Anterior cingulate cortex (tissue), 58 donors: ENCODE measurements at places on chromosomes 11 and 22.

GRCh38 chr22:19218541-19219233 is 40.2 kb upstream of the SLC25A1 start:
- DNase-seq: no peak

- no peak for DNase-seq
Observed at GRCh38 chr11:43393765-43394355, 35.1 kb downstream of the TTC17 start.

GRCh38 chr11:73359930-73360742 is 16.1 kb upstream of the RELT start:
- no peak for DNase-seq

GRCh38 chr11:115612046-115612730 is 108.0 kb upstream of the CADM1 start:
- DNase-seq: no peak

DNA sequence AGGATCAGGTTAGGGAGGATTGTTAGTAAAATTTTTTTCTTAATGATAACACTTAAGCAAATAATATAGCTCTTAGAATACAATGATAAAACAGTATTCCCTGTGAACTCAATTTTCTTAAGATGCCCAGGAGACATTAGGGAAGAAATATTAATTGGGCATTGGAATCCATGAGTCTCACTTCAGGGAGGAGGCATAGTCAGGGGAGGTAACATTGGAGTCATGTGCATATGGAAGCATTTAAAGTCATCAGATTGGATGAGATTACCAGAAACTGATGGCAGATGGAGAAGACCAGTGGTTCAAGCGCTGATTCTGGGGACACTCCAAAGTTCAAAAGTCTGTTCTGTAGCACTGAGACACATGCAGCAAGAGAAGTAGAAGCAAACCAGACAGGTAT is at the start of gene OR9G1:
Gene OR9G1 (plus strand): TSS at position 301 of the 400 bp plus-strand sequence. CDS start 1,293 bp downstream, outside the sequence.
- DNase-seq: no peak

DNA sequence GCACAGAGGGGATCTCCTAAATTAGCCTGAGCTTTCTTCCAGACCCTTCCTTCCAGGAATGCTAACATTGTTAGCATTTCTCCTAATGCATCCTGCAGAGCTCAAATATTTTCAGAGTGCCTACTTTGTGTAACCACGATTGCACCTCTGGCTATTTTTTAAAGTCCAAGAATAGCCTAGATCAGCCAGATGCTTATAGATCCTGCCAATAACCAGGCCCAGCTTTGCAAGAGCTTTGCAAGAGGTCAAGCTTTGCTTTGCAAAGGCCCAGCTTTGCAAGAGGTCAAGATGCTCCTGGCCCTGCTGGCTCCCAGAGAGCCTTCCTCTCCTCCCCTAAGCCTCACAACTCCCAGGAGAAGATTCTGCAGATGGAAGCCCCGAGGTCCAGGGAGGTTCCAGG is 491.9 kb downstream of the MN1 start:
- no peak for DNase-seq

- DNase-seq: no peak
Observed at GRCh38 chr22:48236261-48236660, 1473.8 kb downstream of the TBC1D22A start.

GRCh38 chr11:117439256-117439655 is 111.6 kb downstream of the CEP164 start:
- DNase-seq: no peak

- no peak for DNase-seq
Observed at GRCh38 chr11:20351751-20352262, 11.7 kb upstream of the HTATIP2 start.
